ENCODE measurements at places on chromosomes 2 and 18.

DNA sequence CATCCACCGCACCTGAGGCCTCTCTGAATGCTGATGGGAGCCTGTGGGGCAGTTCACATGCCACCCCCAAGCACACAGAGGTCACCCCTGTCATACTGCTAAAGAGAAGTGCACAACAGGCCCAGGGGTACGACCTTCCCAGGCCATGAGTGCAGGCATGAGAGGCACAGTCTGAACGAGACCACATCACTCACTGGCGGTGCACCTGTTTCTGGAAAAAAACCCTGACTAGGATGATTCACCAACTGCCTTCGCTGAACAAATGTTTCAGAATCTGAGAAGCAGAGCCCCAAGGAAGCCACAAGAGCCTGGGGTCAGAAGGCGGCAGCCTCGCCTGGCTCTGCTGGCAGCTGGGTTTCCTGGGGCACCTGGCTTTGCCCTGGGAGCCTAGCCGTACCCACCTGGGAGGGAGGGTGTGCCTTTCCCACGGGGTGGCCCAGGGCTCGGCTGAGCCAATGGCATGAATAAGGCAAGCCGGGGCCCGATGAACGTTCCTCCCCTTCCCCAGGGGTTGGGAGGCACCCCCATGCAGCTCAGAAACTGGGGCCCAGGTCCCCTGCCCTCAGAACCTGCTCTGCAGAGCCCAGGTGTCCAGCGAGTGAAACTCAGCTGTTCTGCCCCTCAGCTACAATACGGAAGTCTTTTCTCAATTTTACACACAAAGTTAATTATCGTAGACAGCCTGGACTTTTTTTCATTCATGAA, 73.8 kb downstream of the HDAC4 start:
- peak; percentile 32 for DNase-seq

- no peak for DNase-seq
Observed at GRCh38 chr2:133936601-133937000, 317.3 kb upstream of the MGAT5 start.

DNA sequence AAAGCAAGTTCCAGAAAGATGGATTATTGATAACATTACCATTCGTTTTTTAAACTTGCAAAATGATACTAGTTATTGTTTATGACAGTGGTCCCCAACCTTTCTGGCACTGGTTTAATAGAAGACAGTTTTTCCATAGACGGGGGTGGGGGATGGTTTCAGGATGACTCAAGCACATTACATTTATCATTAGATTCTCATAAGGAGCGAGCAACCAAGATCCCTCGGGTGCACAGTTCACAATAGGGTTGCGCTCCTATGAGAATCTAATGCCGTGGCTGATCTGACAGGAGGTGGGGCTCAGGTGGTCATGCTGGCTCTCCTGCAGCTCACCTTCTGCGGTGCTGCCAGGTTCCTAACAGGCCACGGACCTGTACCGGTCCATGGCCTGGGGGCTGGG, 86.2 kb downstream of the BCL2 start:
- DNase-seq: no peak

- DNase-seq: no peak
Observed at GRCh38 chr18:62450546-62451410, 72.0 kb upstream of the ZCCHC2 start.

GRCh38 chr2:120846406-120847095, 110.9 kb downstream of the GLI2 start:
- no peak for DNase-seq

DNA sequence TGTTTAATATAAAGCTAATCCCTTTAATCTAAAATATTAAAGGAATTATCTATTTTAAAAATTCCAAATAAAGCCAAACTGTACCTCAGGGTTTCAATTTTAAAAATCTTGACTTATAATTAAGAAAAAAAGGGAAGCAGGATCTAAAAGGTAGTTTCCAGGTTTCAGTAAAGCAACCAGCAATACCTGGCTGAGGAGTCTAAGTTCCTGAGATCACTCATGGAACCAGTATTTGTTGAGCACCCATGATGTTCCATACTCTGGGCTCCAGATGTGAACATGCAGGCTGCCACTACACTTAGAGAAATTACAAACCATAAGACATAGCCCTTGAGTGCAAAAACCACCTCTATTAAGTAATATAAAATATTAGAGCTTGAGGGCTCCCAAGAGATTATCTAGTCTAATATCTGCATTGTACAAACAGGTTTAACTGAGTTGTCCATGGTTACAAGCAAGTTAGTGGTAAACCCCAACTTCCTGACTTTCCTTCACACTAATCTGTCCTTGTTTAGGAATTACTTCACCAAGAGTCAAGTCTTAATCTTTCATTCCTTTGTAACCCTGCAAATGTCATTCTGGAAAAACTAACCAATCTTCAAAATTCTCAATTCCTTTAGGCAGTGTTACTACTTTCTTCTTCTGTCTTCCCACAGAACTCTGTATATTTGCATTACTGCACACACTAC, 49.2 kb downstream of the CLASP1 start:
- peak; percentile 12 for DNase-seq

Data from B cell (primary cell).